GM12865 (cell line): ENCODE measurements at places on chromosomes 13 and 19.

GRCh38 chr13:21240586-21240985 is 64.1 kb downstream of the MRPL57 start:
- no peak for DNase-seq

DNA sequence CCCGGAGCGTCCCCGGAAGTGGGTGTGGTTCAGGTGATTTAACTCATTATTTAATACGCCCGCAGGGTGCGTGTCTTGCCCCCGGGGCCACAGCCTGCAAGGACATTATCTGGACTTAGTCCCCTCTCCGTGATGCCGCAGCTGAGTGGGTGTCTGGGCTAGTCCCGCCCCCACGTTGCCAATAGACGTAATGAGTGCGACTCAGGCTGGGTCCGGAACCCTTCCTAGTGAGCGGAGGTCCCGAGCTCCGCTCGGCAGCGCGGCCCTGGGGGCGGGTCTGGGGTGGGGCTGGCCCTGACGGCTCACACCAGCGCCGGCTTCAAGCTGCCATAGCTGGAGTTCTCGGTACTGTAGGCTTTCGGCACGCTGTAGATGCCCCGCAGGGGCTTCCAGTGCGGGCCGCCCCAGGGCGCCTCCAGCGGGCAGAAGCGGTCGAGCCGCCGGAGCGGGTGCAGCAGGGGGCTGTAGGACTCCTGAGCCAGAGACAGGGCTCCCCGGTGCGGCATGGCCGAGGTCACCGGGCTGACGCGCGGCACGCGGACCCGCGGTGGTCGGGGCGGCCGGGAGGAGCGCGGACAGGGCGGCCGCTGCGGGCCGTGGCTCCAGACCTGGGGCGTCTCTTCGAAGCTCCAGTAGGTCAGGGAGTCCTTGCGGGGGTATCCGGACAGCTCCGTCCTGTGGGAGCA is 918 bp upstream of the LHB start:
- DNase-seq, result peak; percentile 64

GRCh38 chr13:24038405-24038804 is 122.1 kb upstream of the SPATA13 start:
- DNase-seq, result peak; percentile 33

- DNase-seq, result no peak
Observed at GRCh38 chr19:28154077-28154476, 1058.9 kb downstream of the UQCRFS1 start.

- no peak for DNase-seq
Observed at GRCh38 chr13:71828564-71828963, 38.4 kb downstream of the DACH1 start.

DNA sequence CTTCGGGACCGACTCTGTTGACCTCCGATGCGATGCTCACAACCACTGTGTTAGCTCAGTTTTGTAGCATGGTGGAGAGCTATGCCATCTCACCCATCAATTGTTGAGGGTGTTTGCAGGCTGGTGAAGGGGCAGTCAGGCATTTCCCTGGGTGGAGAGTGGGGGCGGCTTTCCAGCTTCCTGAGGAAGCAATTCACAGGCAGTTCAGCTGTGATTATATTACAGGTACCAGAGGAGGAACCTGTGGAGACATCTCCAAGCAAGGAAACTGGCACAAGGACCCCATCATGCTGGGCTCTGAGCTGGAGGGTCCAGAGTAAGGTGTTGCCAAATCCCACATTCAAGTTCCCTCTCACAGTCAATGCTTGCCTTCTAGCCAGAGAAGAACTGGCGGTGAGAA is 166.0 kb upstream of the ZNF536 start:
- no peak for DNase-seq

GRCh38 chr19:3578390-3578789 is 5.6 kb downstream of the HMG20B start:
- DNase-seq, result no peak

- DNase-seq, result no peak
Observed at GRCh38 chr19:41029524-41030432, 38.7 kb downstream of the CYP2B6 start.

DNA sequence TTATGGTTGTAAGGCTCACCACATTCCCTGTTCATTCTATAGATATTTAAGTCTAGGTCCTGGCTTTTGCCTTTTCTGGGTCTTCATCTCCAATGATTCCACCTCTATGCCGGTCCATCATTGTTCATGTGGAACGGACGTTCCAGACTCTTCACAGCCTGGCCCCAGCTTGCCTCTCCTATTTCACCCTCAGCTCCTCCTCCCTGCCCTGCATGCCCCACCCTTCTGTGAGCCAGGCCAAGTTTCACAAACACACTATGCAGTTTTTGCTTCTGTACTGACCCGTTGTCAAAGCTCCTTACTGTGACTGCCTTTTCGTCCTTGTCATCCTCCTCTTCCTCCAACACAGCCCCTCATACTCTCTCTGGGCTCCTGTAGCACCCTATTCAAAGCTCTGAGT is 31.3 kb downstream of the TEX26 start:
- DNase-seq, result no peak

GRCh38 chr13:109989686-109990085 is 203.3 kb upstream of the IRS2 start:
- DNase-seq, result no peak

GRCh38 chr13:49580980-49581680 is 4.2 kb downstream of the RCBTB1 start:
- no peak for DNase-seq

GRCh38 chr13:26254583-26255111 is 718 bp downstream of the CDK8 start:
- peak; percentile 69 for DNase-seq

GRCh38 chr13:31887286-31887685 is 144.3 kb upstream of the FRY start:
- no peak for DNase-seq

DNA sequence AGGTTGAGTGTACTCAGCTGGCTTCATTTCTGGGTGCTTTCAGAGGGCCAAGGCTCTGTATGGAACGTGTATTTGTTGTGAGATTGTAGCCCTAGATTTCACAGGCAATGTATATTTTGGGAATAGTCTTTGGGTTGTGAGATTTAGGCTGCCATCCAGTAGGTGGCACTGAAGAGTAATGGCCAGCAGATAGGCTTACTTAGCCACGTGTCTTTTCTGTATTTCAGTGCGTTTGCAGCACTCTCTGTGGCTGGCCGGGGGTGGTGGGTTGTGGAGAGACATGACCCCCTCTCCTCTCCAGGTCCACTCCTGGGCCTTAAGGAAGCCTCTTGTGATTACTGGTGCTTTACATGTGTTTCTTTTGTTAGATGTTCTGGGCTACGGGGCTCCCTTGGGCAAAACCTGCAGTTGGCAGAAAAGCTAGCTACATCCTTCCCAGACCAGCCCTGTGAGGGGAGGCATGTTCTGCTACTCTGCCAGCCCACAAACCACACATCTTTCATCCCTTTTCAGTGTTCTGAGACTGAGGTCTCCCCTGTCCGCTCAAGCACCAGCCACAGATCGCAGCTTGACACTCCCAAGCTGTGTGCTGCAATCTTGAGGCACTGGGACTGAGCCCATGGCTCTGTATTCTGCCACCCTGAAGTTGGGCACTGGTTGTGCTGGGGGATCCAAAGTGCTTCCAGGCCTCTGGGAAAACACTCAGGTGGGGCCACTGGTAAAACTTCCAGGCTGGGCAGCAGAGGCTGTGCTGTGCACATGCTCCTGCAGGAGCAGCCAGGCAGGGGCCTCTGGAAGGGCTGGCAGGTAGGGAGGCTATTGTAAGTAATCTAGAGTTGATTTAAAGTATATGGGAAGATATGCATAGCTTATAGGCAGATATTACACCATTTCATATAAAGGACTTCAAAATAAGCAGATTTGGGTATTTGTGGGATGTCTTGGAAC is 1096.8 kb upstream of the PCDH20 start:
- DNase-seq, result peak; percentile 80
